ENCODE measurements at places on chromosomes 4 and X.

DNA sequence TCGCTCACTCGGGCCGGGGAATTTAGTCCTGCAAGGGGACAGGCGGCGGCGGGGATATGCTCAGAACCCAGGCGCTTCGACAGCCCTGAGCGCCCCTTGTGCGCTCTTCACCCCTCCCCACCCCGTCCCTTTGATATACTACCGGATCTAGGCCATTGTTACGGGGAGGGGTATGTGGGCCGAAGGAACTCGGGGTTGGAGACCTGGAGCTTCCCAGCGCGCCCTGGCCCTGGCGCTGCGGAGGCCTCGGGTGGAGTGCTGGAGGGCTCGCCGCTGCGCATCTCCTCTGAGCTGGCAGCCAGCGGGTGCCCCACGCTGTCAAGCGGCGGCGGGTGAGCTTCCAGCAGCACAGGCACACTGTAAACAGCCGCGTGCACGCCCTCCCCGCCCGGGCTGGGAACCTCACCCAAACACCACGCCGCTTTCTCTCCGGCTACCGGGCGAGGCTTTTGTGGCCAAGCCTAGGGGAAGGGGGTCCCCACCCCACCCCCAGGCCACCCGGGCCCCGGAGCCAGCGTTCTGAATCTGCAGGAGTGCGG, 54.5 kb upstream of the BCOR start:
- peak overlapping the region; percentile 68 for H3K4me3 ChIP-seq
- H3K4me1 ChIP-seq: no peaks in the 10 kb centered on the region
- peak overlapping the region; percentile 62 for H3K27ac ChIP-seq
- no peaks in the 10 kb centered on the region for H3K27me3 ChIP-seq
- peak; percentile 67 for DNase-seq

- no peak for DNase-seq
- no peak overlapping the region for H3K27ac ChIP-seq
- H3K36me3 ChIP-seq: no peaks in the 10 kb centered on the region
- H3K4me1 ChIP-seq: no peaks in the 10 kb centered on the region
- no peaks in the 10 kb centered on the region for H3K27me3 ChIP-seq
These were observed 396.5 kb downstream of the DCAF12L2 start for GRCh38 chrX:125769628-125770027.

DNA sequence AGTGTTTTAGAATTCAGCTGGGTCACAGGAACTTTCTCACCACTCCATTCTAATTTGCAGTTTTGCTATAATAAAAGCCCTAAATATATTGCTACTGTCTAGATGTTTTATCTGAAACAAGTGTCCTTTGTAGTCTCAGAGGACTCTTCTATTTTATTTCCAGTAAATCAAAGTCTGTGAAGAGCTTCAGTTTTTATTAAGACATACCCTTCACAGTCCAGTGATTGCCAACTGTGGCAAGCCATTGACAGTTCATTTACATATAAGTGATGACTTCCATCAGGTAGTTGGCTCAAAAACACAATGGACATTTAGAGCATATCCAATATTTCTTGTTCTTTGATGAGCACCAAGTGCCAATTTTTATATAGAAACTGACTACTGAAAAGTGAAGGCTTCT, 466.1 kb downstream of the IQCM start:
- H3K36me3 ChIP-seq: no peaks in the 10 kb centered on the region
- H3K4me1 ChIP-seq: peaks cover 17% of the 10 kb centered on the region
- DNase-seq: no peak
- no peak overlapping the region for H3K27ac ChIP-seq

- no peaks in the 10 kb centered on the region for H3K4me1 ChIP-seq
- DNase-seq: no peak
- H3K4me3 ChIP-seq: no peak overlapping the region
- no peaks in the 10 kb centered on the region for H3K27me3 ChIP-seq
- H3K27ac ChIP-seq: no peak overlapping the region
- H3K36me3 ChIP-seq: no peaks in the 10 kb centered on the region
These were observed 102.6 kb downstream of the AKAP4 start for GRCh38 chrX:50098241-50098640.

DNA sequence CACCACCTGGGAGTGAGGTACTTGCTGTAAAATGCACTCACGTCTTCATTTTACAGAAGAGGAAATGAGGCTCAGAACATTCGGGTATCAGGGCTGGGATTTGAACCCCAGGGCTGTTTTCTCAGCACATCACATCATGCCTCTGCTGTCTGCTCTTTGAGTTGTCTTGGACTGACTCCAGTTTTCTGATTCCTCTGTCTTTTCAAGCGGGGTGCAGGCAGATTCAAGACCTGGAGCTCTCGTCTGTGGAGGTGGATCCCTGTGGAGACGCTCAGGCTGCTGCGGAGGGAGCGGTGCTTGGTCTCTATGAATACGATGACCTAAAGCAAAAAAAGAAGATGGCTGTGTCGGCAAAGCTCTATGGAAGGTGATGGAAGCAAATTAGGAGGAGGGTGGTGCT, 6.3 kb downstream of the LAP3 start:
- no peak for DNase-seq
- H3K4me3 ChIP-seq: no peak overlapping the region
- peaks cover 37% of the 10 kb centered on the region for H3K36me3 ChIP-seq
- no peaks in the 10 kb centered on the region for H3K27me3 ChIP-seq
- H3K4me1 ChIP-seq: peaks cover 5% of the 10 kb centered on the region

- H3K4me3 ChIP-seq: no peak overlapping the region
- no peaks in the 10 kb centered on the region for H3K36me3 ChIP-seq
- no peak overlapping the region for H3K27ac ChIP-seq
- no peaks in the 10 kb centered on the region for H3K27me3 ChIP-seq
These were observed 61.0 kb downstream of the REELD1 start for GRCh38 chr4:146275370-146275769.

DNA sequence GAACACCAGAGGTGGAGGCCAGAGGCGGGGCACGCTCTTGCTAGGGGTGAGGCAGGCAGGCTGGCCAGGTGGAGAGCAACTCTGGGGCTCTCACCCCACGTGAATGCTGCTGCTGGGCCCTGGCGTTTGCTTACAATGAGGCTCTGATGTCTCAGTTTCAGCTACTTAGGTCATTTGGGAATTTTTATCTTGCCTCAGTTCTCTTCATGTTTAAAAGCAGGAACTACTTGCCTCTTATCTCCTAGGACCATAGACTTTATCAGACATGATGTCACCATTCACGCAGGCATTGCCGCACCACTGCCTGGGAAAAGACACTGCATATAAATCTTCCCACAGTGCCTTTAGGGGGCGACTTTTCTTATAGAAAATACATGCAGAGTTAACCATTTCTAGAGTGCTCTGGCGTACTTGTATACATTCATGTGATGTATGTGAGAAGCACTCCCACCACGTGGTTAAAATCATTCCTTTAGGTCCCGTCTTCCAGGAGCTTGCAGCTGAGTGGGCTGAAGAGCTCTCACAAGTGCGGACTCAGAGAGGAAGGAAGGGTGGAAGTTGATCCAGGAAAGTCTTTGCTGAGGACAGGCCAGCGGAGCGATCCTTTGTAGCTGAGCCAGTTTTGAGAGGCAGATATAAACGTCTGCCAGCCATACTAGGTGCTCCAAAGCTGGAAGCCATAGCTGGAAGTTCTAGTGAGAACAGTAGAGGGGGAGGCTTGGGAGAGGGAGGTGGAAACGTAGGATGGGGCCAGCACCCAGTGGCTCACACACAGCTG, 84.3 kb upstream of the CLDN34 start:
- no peaks in the 10 kb centered on the region for H3K4me1 ChIP-seq
- H3K36me3 ChIP-seq: no peaks in the 10 kb centered on the region
- no peak for DNase-seq

DNA sequence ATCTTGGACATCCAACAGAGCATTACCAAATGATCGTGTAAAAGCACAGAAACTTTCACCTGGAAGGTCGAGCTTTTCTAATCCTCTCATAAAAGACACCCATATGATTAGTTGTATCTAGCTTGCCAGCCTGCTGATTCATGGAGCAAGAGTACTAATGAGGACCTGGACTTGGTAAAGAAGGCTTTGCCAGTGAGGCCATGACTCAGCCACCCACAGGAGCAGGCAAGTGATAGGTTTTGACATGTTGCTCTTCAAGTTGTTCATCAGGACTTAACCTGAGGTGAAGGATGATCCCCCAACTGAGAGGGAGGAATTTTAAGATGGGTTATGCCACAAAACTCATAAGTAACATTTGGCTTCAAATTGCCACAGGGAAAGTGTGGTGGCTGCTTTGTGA, 24.7 kb upstream of the EPGN start:
- H3K4me3 ChIP-seq: peak overlapping the region; percentile 35
- H3K4me1 ChIP-seq: peaks cover 29% of the 10 kb centered on the region
- DNase-seq: peak; percentile 84
- H3K27me3 ChIP-seq: no peaks in the 10 kb centered on the region
- no peaks in the 10 kb centered on the region for H3K36me3 ChIP-seq

DNA sequence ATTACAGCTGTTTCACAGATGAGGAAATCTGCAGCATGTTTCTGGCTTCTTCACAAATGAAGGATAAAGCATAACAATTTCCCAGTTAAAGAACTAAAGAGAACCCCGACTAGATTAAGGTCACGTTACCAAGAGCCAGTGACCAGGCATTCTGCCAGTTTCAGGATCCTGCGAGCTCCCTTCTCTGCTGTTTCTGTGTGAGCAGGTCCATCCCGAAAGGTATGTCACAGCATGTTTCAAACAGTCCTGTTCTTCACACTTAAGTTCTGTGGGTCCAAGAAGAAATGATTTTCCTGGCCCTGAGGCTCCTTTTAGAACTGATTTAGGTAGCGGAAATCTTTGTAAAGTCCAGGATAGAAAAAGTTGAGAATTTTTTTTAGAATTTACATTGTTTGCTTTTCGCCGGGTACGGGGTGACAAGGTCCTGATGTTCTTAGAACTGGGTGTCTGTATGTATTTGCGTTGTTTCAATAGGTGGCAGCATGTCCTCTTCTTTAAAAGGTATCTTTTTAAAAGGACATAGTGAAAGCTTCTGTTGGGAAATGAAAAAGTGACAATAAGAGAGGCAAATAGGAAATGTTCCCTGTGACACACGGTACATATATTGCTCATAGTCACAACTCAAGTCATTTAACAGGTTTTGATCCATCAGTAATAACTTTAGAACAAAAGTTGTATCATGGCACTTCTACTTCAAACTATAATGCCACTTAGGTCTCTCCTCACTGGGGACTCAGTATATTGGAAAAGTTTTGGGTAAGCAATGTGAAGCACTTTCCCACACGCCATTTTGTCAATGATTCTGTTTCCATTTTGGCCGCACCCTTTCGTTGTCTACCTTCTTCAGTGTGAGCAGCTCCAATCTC, 18.4 kb downstream of the IL21 start:
- no peaks in the 10 kb centered on the region for H3K36me3 ChIP-seq
- H3K4me1 ChIP-seq: no peaks in the 10 kb centered on the region
- H3K4me3 ChIP-seq: peak overlapping the region; percentile 22
- DNase-seq: peak; percentile 67

DNA sequence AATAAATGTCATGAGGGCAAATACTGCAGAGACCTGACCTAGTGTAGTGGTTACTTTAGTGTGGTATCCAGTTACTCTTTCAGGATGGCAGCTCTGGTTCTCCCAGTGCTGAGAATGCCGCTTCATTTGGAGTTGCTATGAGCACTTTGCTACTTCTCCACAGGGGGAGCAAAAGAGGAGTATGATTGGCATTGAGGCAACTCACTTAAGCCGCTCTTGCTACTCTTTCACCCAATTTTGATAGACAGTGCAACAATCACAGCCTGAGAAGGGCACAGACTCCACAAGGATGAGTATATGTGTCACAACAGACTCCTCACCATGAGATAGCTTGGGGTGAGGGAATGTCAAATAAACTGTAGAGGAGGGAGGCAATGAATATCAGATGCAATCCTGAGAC, 81.2 kb downstream of the NPY1R start:
- peak; percentile 1 for DNase-seq
- no peaks in the 10 kb centered on the region for H3K4me1 ChIP-seq
- H3K36me3 ChIP-seq: no peaks in the 10 kb centered on the region
- no peak overlapping the region for H3K4me3 ChIP-seq

DNA sequence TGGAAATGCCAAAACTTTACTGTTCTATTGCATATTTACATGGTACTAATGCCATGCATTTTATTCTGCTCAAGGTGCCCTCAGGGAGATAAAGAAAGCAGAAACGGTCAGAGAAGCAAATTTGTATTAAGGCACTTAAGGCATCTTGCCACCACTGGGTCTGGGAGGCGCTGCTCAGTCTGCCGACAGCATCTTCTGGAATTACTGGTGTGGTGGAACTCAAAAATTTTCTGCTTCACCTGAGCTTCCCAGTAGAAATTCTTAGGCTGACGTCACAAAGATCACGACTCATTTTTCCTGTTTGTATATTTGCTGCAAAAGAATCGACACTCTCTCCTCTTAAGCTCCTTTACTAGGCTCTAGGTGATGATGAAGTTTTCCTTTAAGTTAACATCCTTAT, 3.0 kb downstream of the RASSF6 start:
- H3K27ac ChIP-seq: no peak overlapping the region
- H3K4me3 ChIP-seq: no peak overlapping the region
- peaks cover 12% of the 10 kb centered on the region for H3K27me3 ChIP-seq

GRCh38 chrX:25105221-25105620, 89.5 kb upstream of the ARX start:
- H3K36me3 ChIP-seq: no peaks in the 10 kb centered on the region
- H3K4me1 ChIP-seq: no peaks in the 10 kb centered on the region
- no peak overlapping the region for H3K4me3 ChIP-seq

DNA sequence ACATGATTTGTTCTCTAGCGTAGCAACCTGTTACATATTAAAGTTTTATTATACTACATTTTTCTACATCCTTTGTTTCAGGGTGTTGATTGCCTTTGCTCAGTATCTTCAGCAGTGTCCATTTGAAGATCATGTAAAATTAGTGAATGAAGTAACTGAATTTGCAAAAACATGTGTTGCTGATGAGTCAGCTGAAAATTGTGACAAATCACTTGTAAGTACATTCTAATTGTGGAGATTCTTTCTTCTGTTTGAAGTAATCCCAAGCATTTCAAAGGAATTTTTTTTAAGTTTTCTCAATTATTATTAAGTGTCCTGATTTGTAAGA, 2.4 kb downstream of the ALB start:
- no peak overlapping the region for H3K27ac ChIP-seq
- DNase-seq: peak; percentile 3
- H3K4me3 ChIP-seq: no peak overlapping the region
- H3K27me3 ChIP-seq: 0 out of 2 replicates have a peak, but pooled peaks cover 4% of the 10 kb centered on the region
- H3K36me3 ChIP-seq: no peaks in the 10 kb centered on the region
- H3K4me1 ChIP-seq: no peaks in the 10 kb centered on the region

DNA sequence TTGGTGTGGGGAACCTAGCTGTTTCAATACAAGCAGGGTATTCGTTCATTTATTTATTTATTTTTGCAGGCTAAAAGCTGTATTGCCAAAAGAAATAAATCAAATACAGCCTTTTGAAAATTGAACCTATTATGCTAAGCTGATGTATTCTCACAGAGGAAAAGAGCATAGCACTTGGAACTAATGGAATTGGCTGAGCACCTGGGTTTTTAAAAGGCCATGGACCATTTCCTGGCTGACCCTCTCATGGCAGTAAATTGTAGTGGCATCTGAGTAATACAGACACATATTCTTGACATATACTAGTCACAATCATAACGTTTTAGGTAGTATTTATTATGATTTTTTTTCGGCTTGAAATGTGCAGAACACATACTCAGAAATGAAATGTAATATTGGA, 71.8 kb upstream of the ALG13 start:
- DNase-seq: no peak
- no peak overlapping the region for H3K27ac ChIP-seq
- no peak overlapping the region for H3K4me3 ChIP-seq
- H3K27me3 ChIP-seq: no peaks in the 10 kb centered on the region
- no peaks in the 10 kb centered on the region for H3K36me3 ChIP-seq
- H3K4me1 ChIP-seq: no peaks in the 10 kb centered on the region
